ENCODE measurements at places on chromosomes 7 and 10.
A peak's percentile ranks its signal among the peaks of the same experiment; 100 is the strongest.

DNA sequence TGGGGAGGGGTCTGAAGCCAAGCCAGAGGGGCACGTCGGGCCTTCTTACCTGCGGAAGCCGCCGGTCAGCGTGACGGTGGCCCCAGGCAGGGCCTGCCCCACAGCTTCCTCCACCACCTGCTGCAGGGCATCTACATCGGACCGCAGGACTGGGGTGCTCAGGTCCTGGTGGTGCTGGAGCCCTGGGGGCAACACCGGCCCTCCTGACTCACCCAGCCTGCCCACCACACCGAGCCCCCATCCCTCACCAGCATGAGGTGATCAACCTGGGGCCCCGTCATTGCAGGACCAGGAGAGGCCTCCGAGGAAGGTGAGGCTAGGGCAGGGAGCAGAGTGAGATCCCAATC, 8.0 kb downstream of the POLM start:
- no peak for DNase-seq

GRCh38 chr7:91343420-91343960, 79.3 kb downstream of the FZD1 start:
- no peak for DNase-seq

- DNase-seq: no peak
These were observed 11.3 kb upstream of the TOMM7 start for GRCh38 chr7:22833957-22834356.

DNA sequence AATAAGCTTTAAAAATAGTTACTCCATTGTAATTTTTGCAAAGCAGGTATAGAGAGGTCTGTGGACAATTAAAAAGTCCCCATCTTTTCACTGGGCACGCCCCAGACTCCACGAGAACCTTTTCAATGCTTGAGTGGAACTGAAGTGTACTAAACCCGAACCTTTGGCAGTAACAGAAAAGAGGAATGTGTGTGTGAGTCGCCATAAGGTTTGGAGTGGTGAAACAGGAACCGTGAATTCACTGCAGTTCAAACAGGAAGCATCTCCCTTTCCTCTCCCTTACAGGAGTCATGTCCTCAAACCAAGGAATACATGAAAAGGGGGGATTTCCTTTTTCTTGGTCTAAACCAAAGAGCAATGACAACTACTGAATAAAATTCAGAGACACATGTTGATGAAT, 23.2 kb downstream of the NDUFB2 start:
- no peak for DNase-seq

DNA sequence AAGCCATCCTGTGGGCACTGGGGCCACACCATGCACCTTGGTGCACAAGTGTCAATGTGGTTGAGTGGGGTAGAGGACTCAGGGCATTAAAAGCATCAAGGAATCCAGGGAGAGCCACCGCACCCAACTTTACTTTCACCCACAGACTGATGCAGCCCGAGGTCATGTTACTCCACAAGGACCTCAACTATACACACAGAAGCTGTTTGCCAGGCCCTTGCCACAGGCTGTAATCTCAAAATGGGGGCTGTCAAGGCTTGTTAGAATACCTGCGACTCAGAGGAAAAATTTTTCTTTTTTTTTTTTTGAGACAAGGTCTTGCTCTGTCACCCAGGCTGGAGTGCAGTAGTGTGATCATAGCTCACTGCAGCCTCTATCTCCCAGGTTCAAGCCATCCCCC, 26.5 kb upstream of the KCTD7 start:
- DNase-seq: no peak

DNA sequence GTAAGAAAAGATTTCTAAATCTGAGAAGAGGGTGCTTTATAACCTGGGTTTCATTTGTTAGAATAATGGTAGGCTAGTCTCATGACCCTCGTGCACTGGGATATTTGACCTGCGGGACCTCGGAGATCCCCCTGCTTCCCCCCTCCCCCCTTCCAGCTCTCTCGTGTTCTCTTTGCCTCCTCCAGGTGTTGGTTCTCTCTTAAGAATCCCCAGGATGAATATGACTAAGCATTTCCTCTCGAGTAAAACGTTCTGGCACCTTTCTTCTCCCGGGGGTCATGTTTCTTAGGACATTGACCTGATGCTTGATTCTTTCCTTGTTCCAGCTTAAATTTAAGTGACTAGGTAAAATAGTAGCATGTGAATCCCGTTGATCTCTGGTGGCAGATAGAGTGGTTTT, 71.2 kb downstream of the SHH start:
- DNase-seq: no peak

GRCh38 chr7:100540073-100540723, 1.2 kb downstream of the AGFG2 start:
- DNase-seq: no peak

- DNase-seq: peak; percentile 34
These were observed 23.1 kb downstream of the MDFIC start for GRCh38 chr7:114944745-114945625.

GRCh38 chr10:100896876-100897461, 15.8 kb upstream of the SLF2 start:
- no peak for DNase-seq

- no peak for DNase-seq
These were observed 92.0 kb upstream of the FAM180A start for GRCh38 chr7:135840591-135840990.

DNA sequence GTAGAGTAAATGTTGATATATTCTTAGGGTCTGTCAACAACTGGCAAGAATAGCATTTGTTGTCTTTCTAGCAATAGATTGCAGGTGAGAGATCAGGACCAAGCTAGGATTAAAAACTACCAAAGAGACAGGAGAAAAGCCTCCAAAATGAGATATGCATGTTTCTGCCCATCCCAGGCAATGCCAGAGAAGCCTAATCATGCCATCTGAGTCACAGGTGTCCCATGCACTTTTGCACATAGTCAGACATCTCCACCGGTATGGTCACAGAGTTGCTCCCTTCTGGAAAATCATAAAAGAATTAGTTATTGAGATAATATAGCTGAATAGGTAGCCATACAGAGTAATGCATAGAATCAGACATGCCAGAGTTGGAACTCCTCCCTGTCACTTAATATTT, 50.6 kb downstream of the PDK4 start:
- no peak for DNase-seq

- no peak for DNase-seq
These were observed 75.8 kb upstream of the IMMP2L start for GRCh38 chr7:111638078-111638477.

GRCh38 chr10:116271593-116272439, 1.2 kb downstream of the GFRA1 start:
- DNase-seq: no peak

- DNase-seq: peak; percentile 26
These were observed 39.3 kb downstream of the HBP1 start for GRCh38 chr7:107208024-107208521.

- DNase-seq: no peak
These were observed 385.5 kb upstream of the PFKP start for GRCh38 chr10:2681891-2682290.

DNA sequence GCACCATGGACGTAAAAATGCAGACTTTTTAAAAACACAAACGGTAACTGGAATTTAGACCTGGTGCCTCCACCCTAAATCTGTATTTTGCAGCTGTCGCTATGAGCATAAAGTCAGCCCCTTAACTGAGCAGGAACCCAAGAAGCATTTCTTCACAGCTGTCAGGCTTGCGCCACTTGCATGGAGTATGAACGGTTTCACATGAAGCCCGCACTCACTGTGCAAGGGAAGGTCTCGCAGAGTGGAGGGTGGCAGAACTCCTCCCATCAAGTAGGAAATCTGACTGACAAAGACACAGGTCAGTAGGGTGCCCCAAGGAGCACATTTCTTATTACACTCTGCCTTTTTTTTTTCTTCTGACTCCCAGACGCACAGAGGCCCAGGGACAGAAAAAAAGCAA, 58.5 kb downstream of the ELMO1 start:
- no peak for DNase-seq

DNA sequence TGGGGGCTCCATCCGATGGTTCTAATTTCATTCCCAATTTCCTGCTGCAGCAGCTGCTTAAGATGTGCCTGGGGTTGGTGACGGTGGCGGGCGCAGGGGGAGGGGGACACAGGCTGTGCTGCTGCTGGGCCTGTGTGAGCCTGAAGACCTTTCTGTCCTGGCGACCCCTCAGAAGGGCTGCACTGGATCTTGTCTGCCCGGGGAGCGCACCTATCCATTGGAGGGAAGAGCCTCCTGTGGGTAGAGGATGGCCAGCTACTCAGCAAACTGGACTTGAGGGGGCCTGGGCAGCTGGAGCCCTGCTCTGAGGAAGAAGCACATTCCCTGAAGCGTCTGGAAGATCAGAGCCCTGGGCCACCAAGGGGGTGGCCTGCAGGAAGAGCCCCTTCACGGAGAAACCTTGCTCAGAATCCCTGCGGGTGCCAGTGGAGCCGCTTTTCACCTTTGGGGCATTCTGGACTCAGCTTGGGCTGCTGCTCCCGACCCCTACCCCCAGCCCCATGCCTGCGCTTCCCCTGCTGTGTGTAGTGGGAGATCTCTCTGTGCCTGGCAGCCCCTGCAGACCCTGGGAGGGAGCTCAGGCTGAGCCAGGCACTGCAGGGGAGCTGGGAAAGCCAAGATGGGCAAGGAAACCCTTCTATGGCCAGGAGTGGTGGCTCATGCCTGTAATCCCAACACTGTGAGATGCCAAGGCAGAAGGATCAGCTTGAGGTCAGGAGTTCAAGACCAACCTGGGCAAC, 17.8 kb downstream of the LDB3 start:
- no peak for DNase-seq

DNA sequence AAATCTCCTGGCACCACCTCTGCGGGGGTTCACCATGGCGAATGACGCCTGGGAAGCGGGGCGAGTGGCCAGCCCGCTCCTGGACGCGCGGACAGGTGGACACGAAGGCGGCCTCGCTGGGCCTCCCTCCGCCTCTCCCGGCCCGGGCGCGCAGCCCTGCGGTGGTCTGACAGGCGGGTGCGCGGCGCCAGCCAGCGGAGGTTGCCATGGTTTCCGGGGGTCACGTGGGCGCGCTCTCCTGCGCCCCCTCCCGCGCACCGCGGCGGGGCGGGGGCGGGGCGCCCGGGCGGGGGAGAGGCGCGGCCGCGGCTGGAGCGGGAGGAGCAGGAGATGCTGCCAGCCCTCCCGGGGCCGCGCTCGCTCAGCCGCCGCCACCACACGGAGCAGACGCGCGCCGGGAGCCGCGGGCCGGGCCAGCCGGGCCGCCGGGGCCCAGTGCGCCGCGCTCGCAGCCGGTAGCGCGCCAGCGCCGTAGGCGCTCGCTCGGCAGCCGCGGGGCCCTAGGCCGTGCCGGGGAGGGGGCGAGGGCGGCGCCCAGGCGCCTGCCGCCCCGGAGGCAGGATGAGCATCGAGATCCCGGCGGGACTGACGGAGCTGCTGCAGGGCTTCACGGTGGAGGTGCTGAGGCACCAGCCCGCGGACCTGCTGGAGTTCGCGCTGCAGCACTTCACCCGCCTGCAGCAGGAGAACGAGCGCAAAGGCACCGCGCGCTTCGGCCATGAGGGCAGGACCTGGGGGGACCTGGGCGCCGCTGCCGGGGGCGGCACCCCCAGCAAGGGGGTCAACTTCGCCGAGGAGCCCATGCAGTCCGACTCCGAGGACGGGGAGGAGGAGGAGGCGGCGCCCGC, at the start of gene PRKAR2B:
Gene PRKAR2B, plus strand, starts transcription at position 359 of the 848 bp plus-strand sequence. Its CDS starts 203 bp downstream, at position 562.
- DNase-seq: peak; percentile 75

DNA sequence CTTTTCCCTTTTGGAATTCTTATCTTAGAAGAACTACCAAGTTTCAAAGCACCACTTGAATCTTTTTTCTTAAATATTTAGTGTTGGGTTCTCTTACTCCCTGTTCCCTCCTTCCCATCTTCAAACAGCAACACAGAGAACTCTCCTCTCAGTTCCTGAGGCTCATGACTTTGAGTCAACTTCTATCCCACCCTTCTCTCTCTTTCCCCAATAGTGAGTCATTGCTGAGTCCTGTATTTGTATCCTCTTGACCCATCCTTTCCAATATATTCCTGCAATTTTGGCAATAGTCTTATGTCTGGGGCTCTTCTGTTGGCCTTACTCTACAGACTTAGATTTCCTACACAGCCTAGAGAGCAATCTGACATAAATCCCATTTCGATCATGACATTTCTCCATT, 20.8 kb upstream of the JCAD start:
- no peak for DNase-seq

DNA sequence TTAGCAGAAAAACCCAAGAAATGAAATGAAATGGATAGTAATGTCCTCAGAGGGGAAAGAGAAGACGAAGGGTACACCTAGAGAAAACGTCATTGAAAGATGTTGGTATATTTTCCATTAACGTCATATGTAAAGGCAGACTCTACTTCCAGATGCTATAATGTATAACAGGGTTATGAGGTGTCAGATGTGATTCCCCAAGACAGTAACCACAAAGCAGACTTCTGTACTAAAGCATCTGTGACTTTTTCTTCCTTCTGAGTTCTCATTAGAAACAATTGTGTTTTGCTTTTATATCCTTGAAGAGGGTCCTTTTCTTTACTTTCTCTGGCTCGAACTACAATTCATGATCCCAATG, 37.4 kb downstream of the LRRC72 start:
- DNase-seq: no peak

DNA sequence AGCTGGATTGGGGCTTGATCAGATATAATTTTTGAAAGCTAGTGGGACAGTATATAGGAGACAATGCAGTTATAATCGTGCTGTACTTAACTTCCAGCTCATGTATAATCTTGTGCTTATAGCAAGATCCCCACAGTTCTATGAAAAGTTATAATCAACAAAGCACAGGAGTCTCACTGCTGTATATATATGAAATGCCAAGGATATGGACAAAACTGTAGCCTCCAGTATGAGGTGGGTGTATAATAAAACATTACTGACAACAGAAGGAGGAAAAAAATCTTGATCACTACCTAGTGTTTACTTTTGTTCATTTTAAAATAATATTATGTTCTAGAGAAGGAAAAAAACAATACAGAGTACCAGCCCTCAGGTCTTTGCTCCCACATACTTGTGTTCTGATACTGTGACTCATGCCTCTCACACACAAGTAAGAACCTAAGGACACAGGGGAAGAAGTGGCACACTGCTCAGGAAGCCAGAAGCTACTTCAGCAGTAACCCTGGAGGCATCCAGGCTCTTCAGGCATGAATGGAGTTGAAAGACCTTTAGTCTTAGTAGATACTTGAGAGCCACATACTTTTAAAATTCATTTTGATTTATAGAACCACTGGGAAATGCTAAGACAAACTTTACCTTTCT, 265.7 kb upstream of the IMMP2L start:
- DNase-seq: peak; percentile 5

DNA sequence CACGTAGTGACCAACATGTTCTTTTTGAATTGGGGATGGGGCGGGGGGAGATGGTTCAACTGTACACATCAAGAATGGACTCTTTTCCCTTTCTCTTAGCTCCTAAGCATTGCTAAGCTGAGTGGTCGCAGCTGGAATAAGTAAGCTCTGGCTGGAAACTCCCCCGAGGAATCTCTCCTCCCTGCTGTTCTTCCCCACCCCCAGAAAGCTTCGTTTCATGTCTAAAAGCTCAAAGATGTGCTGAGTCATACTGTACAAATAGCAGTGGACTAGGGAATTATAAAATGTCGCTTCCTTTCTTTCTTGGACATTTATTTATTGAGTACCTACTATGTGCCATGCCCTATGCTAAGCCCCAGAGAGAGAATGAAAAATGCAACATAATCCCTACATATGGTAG, 191.1 kb upstream of the ADO start:
- DNase-seq: peak; percentile 28

Data from hepatic stellate cell (primary cell).